ENCODE measurements at places on chromosomes 3 and 15. TPM values are rescaled to one million over a fixed set of nuclear protein-coding genes. Genes with fewer than 3 reads are reported as not detected.
A peak's percentile ranks its signal among the peaks of the same experiment; 100 is the strongest.

DNA sequence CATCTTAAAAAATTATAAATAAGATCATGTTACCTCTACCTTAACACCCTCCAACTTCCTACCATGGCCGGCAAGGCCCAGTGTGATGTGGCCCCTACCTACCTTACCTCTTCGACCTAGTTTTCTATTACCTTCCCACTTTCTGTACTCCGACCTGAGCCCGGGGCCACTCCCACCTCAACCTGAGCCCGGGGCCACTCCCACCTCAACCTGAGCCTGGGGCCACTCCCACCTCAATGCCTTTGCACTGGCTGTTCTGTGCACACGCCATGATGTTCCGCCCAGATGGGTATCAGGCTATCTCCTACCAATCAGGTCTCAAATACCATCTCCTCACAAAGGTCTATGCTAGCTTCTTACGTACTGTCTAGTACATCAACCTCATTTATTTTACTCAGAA lies 66.8 kb upstream of the XXYLT1 start:
- H3K4me3 ChIP-seq = no peak overlapping the region
- H3K27me3 ChIP-seq = no peaks in the 10 kb centered on the region
- peaks cover 4% of the 10 kb centered on the region for H3K36me3 ChIP-seq
- H3K27ac ChIP-seq = no peak overlapping the region

- H3K27ac ChIP-seq = no peak overlapping the region
- no peak overlapping the region for H3K4me3 ChIP-seq
- peaks cover 33% of the 10 kb centered on the region for H3K4me1 ChIP-seq
Measured at GRCh38 chr3:15325228-15325627, 7.2 kb downstream of the SH3BP5 start.

- no peaks in the 10 kb centered on the region for H3K4me1 ChIP-seq
- DNase-seq = no peak
- H3K27ac ChIP-seq = no peak overlapping the region
- no peak overlapping the region for H3K4me3 ChIP-seq
- no peaks in the 10 kb centered on the region for H3K36me3 ChIP-seq
Measured at GRCh38 chr3:19107719-19108118, 40.6 kb upstream of the KCNH8 start.

Gene SLC51B
- not detected for total RNA-seq

Gene CHDH
- total RNA-seq = 1.5 TPM

- no peak overlapping the region for H3K27ac ChIP-seq
- H3K36me3 ChIP-seq = peaks cover 4% of the 10 kb centered on the region
- DNase-seq = no peak
- peaks cover 4% of the 10 kb centered on the region for H3K4me1 ChIP-seq
- no peaks in the 10 kb centered on the region for H3K27me3 ChIP-seq
Measured at GRCh38 chr15:93485438-93486327, 396.7 kb upstream of the RGMA start.

Gene TPRG1
- 0.71 TPM for total RNA-seq

- H3K36me3 ChIP-seq = peaks cover 29% of the 10 kb centered on the region
- H3K4me3 ChIP-seq = no peak overlapping the region
- no peaks in the 10 kb centered on the region for H3K4me1 ChIP-seq
- H3K27ac ChIP-seq = no peak overlapping the region
- no peak for DNase-seq
- H3K27me3 ChIP-seq = no peaks in the 10 kb centered on the region
Measured at GRCh38 chr3:133629146-133629545, 32.6 kb downstream of the TOPBP1 start.

- no peaks in the 10 kb centered on the region for H3K27me3 ChIP-seq
- H3K27ac ChIP-seq = no peak overlapping the region
- no peaks in the 10 kb centered on the region for H3K36me3 ChIP-seq
- DNase-seq = no peak
- no peak overlapping the region for H3K4me3 ChIP-seq
Measured at GRCh38 chr3:186552408-186553031, 8.3 kb upstream of the CRYGS start.

GRCh38 chr15:30791239-30792175 lies 112.2 kb upstream of the FAN1 start:
- peak; percentile 17 for DNase-seq
- H3K4me3 ChIP-seq = no peak overlapping the region
- no peaks in the 10 kb centered on the region for H3K4me1 ChIP-seq
- no peak overlapping the region for H3K27ac ChIP-seq
- no peaks in the 10 kb centered on the region for H3K36me3 ChIP-seq

DNA sequence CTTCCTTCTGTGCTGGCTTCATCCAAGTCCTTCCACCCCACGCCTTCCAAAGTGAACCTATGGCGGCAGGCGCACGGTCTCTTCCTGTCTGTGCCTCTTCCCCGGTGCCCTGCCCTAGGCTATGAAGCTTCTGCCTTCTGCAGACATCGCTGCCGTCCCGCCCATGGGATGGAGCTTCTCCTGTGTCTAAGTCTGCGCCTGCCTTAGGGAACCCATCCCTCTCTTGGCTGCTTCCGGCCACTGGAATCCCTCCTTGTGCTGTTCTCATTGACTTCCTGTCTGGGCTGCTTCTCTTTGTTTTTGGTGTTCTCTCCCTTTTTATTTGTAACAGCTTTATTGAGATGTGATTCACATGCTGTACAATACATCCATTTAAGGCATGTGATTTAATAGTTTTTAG lies 17.2 kb downstream of the CHCHD6 start:
- DNase-seq = no peak
- H3K4me3 ChIP-seq = no peak overlapping the region
- no peaks in the 10 kb centered on the region for H3K4me1 ChIP-seq
- H3K27me3 ChIP-seq = no peaks in the 10 kb centered on the region
- H3K27ac ChIP-seq = no peak overlapping the region
- no peaks in the 10 kb centered on the region for H3K36me3 ChIP-seq

GRCh38 chr3:188925376-188925775 lies 246.4 kb upstream of the TPRG1 start:
- no peaks in the 10 kb centered on the region for H3K4me1 ChIP-seq
- no peaks in the 10 kb centered on the region for H3K36me3 ChIP-seq
- no peak for DNase-seq
- H3K4me3 ChIP-seq = no peak overlapping the region

GRCh38 chr15:66839506-66840112 lies 137.6 kb downstream of the SMAD6 start:
- no peak for DNase-seq
- no peak overlapping the region for H3K27ac ChIP-seq
- H3K27me3 ChIP-seq = peaks cover 44% of the 10 kb centered on the region
- peaks cover 20% of the 10 kb centered on the region for H3K4me1 ChIP-seq
- H3K36me3 ChIP-seq = no peaks in the 10 kb centered on the region
- H3K4me3 ChIP-seq = no peak overlapping the region

DNA sequence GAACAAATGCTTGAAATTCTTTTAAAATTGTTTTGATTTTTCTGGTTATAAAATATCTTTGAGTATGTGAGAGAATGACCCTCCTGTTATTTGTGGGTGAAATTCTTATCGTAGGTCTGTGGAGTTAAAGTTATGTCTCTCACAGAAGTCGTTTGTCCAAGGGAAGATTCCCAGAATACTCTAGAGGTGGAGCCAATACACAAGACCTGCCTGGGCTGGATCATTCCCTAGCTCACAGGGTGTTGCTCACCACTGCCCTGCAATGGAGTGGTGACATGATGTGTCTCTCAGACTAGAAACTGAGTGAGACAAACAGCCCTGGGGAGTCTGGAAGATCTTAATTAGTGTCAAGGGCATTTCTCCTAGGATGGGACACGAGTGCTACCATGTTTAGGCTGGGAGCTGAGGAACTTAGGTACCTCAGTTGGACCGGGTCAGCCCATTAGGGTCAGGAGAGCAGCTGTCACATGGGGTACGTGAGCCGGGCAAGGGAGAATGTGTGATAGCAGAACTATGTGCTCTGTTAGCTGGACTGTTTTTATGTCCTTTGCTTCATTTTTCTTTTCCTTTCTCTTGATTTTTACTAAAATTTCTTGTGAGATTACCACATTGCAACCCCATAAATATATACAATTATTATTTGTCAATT lies 53.6 kb upstream of the MYO5C start:
- no peaks in the 10 kb centered on the region for H3K27me3 ChIP-seq
- no peak overlapping the region for H3K4me3 ChIP-seq
- no peaks in the 10 kb centered on the region for H3K36me3 ChIP-seq
- DNase-seq = no peak
- H3K4me1 ChIP-seq = no peaks in the 10 kb centered on the region

DNA sequence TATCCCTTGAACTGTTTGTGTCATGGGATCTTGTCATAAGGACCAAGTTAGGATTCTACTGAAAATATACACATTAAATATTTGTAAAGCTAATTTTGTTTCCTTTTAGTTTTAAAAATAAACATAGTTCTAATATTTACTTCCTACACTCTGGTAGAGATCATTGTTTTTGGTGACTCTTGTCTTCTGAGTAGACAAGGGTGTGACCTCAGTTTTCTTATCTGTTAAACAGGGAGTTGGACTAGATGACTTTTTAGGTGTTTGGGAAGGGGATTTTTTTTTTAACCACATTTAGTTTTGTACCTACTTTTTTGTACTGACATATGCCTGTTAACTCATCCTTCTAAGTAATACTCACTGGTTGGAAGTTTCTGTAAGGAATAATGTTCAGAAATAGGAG lies 30.8 kb downstream of the PLS1 start:
- H3K36me3 ChIP-seq = no peaks in the 10 kb centered on the region
- H3K27me3 ChIP-seq = no peaks in the 10 kb centered on the region
- DNase-seq = no peak
- H3K4me1 ChIP-seq = peaks cover 13% of the 10 kb centered on the region
- H3K27ac ChIP-seq = no peak overlapping the region
- H3K4me3 ChIP-seq = no peak overlapping the region

DNA sequence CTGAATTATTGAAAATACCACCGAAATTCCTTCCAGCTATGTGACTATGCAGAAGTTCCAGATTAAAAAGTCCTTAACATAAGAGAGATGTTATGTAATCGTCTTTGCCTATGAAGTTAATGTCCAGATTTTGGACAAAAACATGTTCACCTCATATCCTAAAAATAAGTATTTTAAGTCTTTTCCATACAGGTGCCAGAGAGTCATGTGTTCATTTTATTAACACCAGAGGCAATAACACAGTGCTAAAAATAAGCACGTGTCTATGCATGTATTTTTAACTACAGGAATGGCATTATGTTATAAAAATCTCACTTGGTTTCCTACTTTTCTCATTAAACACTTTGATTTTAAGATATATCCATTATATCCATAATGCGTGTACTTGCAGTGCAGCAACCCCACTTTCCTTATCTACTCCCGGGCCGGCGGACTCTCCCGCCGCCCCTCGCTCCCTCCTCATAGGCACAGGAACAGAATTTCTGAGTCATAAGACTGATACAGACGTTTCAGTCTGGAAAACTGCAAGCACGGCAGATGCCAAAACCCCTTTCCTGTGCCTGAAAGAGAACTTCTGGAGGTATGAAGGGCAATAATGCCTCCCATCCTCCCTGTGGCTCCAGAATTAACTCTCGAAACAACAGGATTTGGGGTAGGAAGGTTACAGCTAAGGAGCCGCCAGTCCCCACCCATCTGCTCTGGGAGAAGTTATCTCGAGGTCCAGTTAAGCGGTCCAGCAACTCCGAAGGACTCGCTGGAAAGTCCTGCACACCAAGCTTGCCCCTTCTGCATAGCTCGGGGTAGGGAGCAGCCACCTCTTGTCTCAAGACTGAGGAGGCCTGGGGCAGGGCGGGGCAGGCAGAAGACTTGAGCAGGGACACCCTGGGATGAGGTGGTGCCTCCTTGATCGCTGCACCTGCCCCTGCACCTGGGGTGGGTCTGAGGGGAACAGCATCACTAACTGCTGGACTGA lies 22.3 kb upstream of the PSTPIP1 start:
- H3K4me3 ChIP-seq = no peak overlapping the region
- no peaks in the 10 kb centered on the region for H3K27me3 ChIP-seq
- no peaks in the 10 kb centered on the region for H3K36me3 ChIP-seq
- H3K27ac ChIP-seq = no peak overlapping the region

GRCh38 chr3:9074079-9074478 lies 110.8 kb upstream of the RAD18 start:
- H3K4me3 ChIP-seq = no peak overlapping the region
- no peaks in the 10 kb centered on the region for H3K36me3 ChIP-seq
- H3K4me1 ChIP-seq = peaks cover 20% of the 10 kb centered on the region
- DNase-seq = no peak
- H3K27me3 ChIP-seq = no peaks in the 10 kb centered on the region

DNA sequence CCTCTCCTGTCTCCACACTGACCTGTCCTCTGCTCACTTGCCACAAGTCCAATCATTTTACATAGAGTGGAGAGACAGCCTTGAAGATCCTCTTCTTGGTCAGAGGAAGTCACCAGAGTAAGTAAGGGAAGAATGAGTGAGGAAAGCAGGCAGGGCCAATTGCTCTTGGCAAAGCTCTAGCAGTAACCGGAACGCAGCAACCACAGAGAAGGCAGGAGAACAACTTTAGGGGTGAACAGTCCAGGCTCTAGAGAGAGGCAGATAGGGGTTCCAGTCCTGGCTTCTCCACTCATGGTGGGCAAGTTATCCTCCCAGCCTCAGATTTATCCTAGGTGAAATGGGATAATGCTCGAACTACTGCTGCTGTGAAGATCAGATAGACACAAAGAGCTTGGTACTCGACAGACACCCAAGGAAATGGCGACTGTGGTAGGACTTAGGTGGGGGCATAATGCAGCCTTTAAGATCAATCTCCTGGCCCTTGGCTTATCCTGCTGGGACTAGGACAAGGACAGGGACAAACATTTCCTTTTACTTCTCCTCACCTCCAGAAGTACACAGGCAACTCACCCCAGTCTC lies 1.2 kb upstream of the ADAMTSL3 start:
- no peak overlapping the region for H3K27ac ChIP-seq
- no peaks in the 10 kb centered on the region for H3K36me3 ChIP-seq
- H3K27me3 ChIP-seq = peaks cover 58% of the 10 kb centered on the region

Gene SI
- not detected for total RNA-seq
